Stimulated activated CD8-positive, alpha-beta memory T cell treated with anti-CD3 and anti-CD28 coated beads, Interleukin-2, amount 100 ng/mL, for 48 hours (primary cell): ENCODE measurements at places on chromosomes 2 and 18.

GRCh38 chr2:20141806-20142205 is 83.1 kb downstream of the SDC1 start:
- DNase-seq: no peak

- no peak for DNase-seq
Observed at GRCh38 chr2:119662297-119662696, 16.7 kb upstream of the TMEM177 start.

GRCh38 chr2:130878316-130878715 is 41.6 kb downstream of the ARHGEF4 start:
- DNase-seq: no peak

DNA sequence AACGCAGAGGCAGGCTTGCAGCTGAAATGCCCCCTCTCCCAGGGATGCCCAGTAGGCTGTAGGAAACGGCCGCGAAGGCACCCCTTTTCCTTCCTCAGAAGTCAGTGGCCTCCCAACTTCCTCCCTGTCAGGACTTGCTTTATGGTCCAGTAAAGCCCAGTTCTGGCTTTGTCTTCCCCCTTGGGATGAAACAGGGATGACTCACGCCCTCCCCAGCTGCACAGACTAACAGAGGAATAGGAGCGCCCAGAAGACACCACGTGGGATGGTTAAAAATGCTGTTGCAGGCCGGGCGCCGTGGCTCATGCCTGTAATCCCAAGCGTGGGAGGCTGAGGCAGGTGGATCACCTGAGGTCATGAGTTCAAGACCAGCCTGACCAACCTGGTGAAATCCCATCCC is 6.9 kb downstream of the CREG2 start:
- DNase-seq: no peak

DNA sequence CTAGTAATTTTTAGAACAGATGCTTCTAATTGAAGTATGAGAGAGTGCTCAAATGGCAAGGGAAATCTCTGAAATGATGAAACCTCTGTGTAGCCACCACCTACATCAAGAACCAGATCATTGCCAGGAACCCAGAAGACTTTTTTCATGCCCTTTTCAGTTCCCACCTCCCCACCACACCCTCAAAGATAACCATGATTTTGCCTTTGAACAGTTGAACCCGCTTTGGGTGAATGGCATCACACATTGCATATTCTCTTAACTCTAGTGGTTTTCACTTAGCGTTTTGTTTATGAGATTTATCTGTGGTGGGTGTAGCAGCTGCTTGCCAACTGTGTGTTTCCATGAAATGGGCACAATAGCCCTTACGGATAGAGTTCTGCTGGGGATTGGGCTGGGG is 142.9 kb upstream of the HDAC4 start:
- no peak for DNase-seq

- DNase-seq: no peak
Observed at GRCh38 chr2:238910751-238911351, 63.0 kb downstream of the TWIST2 start.

- DNase-seq: no peak
Observed at GRCh38 chr2:163601377-163601776, 134.4 kb downstream of the FIGN start.

- DNase-seq: no peak
Observed at GRCh38 chr2:23021311-23022120, 363.5 kb upstream of the KLHL29 start.

DNA sequence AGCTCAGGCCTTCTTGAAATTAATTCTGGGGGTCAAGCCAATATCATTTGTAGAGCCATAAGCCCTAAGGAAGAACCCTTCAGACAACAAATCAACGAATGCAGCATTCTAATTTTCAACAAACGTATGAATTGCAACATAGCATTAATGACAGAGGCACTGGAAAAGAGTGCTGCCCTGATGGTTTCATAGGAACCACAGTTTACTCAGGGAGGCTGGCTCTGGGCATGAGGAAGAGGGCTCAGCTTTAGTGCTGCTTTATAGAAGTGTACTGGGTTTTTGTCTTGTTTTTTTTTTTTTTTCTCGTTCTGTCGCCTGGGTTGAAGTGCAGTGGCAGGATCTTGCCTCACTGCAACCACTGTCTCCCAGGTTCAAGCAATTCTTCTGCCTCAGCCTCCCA is 36.1 kb upstream of the CAB39 start:
- DNase-seq: no peak

DNA sequence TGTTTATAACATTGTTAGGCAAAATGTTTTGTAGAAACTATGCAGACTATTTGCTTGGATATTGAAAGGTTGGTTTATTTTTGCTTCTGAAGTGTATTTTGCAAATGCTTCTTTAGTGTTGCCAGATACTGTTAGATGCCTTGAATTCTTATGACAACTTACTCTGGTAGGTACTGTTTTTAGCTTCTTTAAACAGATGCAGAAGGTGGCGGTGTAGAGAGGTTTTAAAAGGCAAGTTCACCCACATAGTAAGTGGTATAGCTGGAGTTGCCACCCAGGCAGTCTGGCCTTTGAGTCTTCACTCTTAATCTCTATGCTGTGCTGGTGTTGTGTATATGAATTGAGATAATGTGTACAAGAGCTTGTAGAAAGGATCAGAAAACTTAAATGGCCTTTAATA is 3.6 kb downstream of the PCYOX1 start:
- DNase-seq: no peak

GRCh38 chr2:66782780-66783361 is 347.9 kb downstream of the MEIS1 start:
- DNase-seq: no peak

- no peak for DNase-seq
Observed at GRCh38 chr2:18834341-18834740, 245.0 kb upstream of the NT5C1B start.

DNA sequence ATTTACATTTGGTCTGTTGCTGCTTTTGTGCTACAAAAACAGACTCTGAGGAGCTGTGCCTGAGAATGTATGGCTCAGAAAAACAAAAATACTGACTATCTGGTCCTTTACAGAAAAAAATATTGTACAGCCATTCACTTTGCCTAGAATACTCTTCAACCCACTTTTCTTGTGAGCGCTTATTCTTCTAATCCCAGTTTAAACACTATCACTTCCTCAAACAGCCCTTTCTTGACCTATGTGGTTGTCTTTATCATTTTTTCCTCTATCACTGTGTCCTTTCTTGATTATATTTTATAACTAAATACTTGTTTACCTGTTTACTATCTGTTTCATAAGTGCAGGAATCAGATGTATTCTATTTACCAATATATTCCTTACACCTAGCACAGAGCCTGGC is 33.5 kb downstream of the CUL3 start:
- DNase-seq: no peak

DNA sequence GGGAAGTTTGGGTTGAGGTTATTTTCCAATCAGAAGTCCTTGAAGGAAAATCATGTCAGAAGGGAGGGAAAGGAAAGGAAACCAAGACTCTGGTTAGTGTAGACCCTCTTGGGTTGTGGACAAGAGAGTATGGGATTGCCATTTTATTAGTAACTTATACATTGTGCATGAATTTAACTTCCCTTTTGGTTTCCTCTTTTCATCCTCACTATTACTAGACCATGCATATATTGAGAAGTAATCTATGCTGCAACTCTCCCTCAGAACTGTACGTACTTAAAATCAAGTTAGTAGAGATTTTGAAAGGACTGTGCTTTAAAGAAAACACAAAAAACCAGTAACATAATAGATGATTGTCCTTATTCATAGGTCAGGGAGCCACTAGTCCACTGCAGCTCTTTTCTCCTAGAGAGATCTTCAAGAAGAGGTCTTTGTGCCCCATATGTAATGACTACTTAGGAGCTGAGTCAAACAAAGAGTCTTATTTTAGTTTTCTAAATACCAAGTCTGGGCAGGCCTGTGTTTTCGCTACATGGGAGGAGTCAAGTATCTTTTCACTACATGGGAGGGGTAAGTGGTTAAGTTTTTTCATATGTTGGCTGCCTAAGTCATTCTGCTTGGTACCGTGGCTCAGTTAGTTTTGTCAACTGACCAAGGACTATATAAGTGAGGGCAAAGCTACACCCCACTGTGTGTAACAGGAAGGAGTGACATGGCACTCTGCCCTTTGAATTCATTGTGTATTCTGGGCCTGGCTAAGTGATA is 25.2 kb upstream of the FAM117B start:
- no peak for DNase-seq

DNA sequence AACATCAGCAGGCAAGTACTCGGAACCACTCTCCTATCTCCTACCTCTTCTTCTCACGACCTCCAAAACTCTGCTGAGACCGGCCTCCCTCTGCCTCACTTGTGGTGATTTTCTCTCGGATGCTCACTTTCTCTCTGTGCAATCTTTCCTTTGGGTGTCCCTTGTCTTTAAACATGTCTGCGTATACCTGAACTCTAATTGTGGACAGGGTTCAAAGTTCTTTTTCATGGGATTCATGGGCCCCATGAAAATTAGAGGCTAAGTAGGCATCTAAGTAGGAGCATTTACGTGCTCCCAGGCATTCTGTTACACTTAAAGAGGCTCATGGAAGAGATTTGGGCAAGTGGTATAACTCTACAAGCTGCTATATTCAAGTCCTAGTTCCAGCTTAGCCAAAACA is 2.1 kb upstream of the PPP1CB start:
- no peak for DNase-seq

DNA sequence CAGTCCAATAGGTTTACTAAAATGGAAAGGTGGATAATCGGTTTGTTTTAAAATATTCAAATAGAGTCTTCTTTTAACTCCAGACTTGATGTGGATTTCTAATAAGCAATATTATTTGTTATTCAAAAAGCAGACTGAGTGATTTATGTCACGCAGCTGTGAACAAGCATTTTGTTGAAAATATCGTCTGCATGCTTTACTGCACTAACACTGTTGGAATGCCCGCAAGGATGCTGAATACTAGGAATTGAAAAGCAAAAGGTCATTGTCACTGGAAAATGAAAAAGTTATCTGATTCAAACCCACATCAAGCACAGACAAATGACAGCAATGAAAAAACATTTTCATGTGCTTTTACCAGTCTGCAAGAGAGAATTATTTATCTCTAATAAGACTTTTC is 31.1 kb downstream of the CHN1 start:
- DNase-seq: no peak

DNA sequence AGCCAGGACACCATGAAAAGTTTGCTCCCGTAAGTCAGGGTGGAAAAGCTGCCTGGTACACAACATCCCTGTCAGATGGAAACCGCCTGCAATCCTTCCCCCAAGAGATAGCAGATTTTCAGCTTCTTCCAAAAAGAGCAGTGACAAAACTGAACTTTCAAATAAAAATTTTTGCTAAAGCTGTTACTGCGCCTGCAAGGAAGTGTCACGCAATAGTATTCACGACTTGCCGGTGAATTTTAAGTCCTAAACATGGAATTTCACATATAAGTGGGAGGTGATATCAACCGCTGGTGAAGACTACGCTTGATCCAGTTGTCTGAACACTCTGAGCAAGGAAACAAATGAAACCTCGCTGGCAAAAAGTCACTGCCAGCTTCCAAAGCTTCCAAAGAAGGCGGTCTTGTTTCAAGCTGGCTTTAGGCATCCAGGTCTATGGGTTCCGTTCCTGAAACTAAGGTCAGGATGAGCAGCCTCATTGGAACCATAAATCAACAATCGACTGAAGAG is 2.8 kb downstream of the COL6A3 start:
- DNase-seq: no peak

GRCh38 chr2:221264318-221264717 is 307.8 kb downstream of the EPHA4 start:
- DNase-seq: no peak

GRCh38 chr2:102110171-102110570 is 32.4 kb upstream of the IL1R1 start:
- DNase-seq: no peak

GRCh38 chr2:112095681-112096080 is 40.6 kb downstream of the TMEM87B start:
- no peak for DNase-seq

- no peak for DNase-seq
Observed at GRCh38 chr2:19796035-19796695, 105.6 kb downstream of the TTC32 start.

- DNase-seq: no peak
Observed at GRCh38 chr2:118865106-118865505, 17.7 kb upstream of the EN1 start.

DNA sequence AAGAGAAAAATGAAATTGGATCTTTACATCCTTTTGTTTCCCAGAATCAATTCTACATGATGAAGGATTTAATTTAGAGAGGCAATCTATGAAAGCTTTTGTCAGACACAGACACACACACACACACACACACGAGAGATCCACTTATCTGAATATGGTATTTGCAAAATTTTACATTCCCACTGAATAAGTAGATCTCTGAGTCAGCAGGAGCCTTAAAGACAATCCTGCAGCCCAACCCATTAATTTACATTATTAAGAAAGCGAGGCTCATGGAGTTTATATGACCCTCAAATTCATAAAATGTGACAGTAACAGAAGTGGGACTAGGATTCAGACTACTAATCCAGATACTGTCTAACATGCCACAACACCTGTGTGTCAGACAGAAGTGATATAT is 404.4 kb downstream of the NRXN1 start:
- no peak for DNase-seq

DNA sequence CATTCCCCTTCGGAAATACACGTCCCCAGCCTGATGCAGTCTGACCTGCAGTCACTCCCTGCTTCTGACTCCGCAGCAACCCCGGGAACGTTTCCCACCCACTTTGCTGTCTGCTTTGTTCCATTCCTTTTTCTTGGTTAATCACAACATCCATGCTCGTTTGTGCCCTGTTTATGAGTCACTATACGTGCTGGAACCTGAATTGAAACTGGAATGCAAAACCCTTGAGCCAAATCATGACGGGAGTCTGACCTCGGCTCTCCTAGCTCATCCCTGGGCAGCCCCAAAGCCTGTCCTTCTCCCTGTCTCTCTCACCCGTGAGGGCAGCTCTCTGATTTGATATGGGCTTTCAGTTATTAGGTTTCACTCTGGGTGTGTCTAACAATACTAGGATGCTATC is 57.1 kb upstream of the RNF152 start:
- no peak for DNase-seq
